Type B pancreatic cell (in vitro differentiated cells): ENCODE measurements at places on chromosomes 3 and 15. TPM values are rescaled to one million over a fixed set of nuclear protein-coding genes. Genes with fewer than 3 reads are reported as not detected.

DNA sequence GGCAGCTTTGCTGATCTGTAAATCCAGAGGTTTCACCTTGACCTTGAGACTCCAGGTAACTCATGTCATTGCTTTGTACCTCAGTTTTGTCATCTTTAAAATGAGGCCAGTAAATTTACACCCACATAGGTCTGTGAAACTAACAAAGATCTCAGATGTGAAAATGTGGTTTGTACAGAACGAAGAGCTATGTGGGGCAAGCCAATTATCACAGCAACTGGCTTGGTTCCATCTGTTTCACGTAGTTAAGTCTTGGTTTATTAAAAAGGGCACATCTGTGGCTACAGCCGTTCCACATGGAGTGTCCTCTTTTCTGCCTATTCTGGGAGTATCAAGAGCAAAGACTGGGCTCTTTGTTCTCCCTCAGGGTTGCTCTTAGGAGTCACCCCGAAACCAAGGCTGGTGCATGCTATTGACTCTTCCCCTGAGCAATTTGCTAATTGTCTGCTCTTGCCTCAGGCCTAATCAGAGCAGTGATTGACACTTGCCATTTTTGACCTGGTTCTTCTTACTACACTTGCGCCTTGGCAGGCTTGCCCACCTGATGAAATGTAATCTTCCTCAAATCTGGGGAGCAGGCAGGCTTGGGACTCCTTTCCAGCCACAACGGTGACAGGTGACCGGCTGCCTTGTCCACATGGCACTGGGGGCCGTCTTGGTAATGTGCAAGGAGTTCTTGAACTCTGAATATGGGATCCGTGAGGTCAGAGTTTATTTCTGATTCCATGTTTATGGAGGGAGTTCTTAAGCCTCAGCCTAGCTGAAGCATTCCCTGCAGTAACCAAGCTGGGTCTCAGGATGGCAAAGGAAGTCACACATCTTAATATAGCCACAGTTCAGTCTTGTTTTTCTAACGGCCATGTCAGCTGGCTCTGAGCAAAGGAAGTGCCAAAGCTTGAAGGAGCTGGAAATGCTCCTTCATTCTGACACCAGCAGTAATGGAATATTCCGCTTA, 40.1 kb downstream of the EAF1 start:
- no peak overlapping the region for H3K27ac ChIP-seq
- H3K36me3 ChIP-seq = no peaks in the 10 kb centered on the region
- DNase-seq = no peak
- H3K4me3 ChIP-seq = no peak overlapping the region

GRCh38 chr3:175416600-175416999, 557.5 kb downstream of the NAALADL2 start:
- H3K4me3 ChIP-seq = no peak overlapping the region
- no peaks in the 10 kb centered on the region for H3K4me1 ChIP-seq
- no peak for DNase-seq
- no peaks in the 10 kb centered on the region for H3K36me3 ChIP-seq
- no peak overlapping the region for H3K27ac ChIP-seq
- no peaks in the 10 kb centered on the region for H3K27me3 ChIP-seq

DNA sequence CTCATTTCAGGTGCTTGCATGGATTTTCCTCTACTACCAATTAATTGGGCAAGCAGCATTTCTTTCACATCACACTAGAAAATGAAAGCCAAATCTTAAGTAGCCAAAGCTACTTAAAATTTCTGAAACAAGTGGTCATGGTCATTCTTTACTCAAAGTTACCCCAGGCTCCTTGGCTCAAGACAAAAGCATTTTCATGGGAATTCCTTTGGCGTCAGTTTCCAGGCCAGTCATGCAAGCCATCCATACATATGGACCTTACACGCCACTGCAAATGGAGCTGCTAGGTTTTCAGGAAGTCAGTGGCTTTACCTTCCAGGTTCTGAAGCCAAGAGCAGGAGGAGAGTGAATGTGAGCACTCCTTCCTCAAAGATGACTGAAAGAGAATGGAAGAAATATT, 83.7 kb upstream of the IL12A start:
- H3K27me3 ChIP-seq = no peaks in the 10 kb centered on the region
- no peaks in the 10 kb centered on the region for H3K36me3 ChIP-seq
- no peak overlapping the region for H3K4me3 ChIP-seq
- peaks cover 5% of the 10 kb centered on the region for H3K4me1 ChIP-seq
- no peak overlapping the region for H3K27ac ChIP-seq

- no peaks in the 10 kb centered on the region for H3K36me3 ChIP-seq
- H3K27me3 ChIP-seq = no peaks in the 10 kb centered on the region
- H3K27ac ChIP-seq = peak overlapping the region; percentile 8
- H3K4me1 ChIP-seq = peaks cover 72% of the 10 kb centered on the region
- no peak overlapping the region for H3K4me3 ChIP-seq
Observed at GRCh38 chr15:38070778-38071177, 136.3 kb downstream of the TMCO5A start.

GRCh38 chr3:47961815-47962606, 54.2 kb downstream of the MAP4 start:
- peaks cover 30% of the 10 kb centered on the region for H3K36me3 ChIP-seq
- H3K27ac ChIP-seq = peak overlapping the region; percentile 68
- H3K27me3 ChIP-seq = no peaks in the 10 kb centered on the region

- no peaks in the 10 kb centered on the region for H3K36me3 ChIP-seq
- H3K4me1 ChIP-seq = no peaks in the 10 kb centered on the region
- no peak overlapping the region for H3K27ac ChIP-seq
- no peaks in the 10 kb centered on the region for H3K27me3 ChIP-seq
- no peak for DNase-seq
- no peak overlapping the region for H3K4me3 ChIP-seq
Observed at GRCh38 chr3:190336516-190337189, 14.4 kb upstream of the CLDN1 start.

DNA sequence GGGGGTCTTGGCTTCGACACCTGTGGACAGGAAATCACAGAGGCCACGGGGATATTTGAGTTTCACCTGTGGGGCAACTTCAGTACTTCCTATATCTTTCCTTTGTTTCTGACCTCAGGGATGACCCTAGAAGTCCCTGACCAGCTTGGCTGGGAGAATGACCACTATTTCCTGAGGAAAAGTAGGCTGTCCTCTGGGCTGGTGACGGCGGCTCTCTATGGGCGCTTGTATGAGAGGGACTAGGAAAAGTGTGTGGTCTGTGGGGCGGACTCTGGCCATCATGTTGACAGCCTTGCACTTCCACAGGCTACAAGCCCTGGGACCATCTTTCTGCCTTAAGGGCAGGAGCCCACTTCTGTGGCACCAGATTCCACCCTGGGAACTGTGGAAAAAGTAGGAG, 43.7 kb downstream of the BTD start:
- H3K4me3 ChIP-seq = no peak overlapping the region
- peaks cover 8% of the 10 kb centered on the region for H3K36me3 ChIP-seq
- DNase-seq = no peak

DNA sequence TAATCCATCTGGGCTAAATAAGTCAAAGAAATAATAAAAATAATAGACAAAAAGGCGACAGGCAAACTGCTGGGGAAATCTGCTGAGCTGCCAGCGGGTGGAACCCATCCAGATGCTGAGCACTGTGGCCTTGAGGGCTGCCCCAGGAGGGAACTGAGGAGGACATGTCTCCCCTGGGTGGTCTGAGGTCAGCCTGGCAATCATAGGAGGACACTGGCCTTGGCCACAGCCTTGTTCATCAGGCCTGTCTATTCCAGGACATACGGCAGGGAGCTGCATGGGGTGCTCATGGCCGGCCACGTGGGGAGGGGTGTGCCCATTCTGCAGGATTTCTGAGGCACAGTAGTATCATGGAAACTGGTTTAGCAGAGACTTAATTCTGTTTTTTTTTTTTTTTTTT, 21.5 kb upstream of the SNRPA1 start:
- H3K4me3 ChIP-seq = no peak overlapping the region
- peaks cover 16% of the 10 kb centered on the region for H3K27me3 ChIP-seq
- no peaks in the 10 kb centered on the region for H3K36me3 ChIP-seq

Gene SLC12A1
- total RNA-seq = 0.05 and 0.53 TPM in 2 replicates

Gene ADAMTSL3
- total RNA-seq = 1.9 and 2.4 TPM in 2 replicates

Gene NPAP1
- total RNA-seq = 0.12 and 0.17 TPM in 2 replicates
